ENCODE measurements at places on chromosomes 16 and 17.
A peak's percentile ranks its signal among the peaks of the same experiment; 100 is the strongest.

- DNase-seq = peak; percentile 52
Measured at GRCh38 chr17:46771561-46772474, 46.7 kb downstream of the WNT3 start.

- DNase-seq = no peak
Measured at GRCh38 chr16:57191056-57191571, 5.0 kb downstream of the RSPRY1 start.

GRCh38 chr17:80692931-80693467 lies 148.4 kb downstream of the RPTOR start:
- peak; percentile 36 for DNase-seq

GRCh38 chr17:1764284-1764683 lies 2.4 kb downstream of the SERPINF1 start:
- DNase-seq = no peak

DNA sequence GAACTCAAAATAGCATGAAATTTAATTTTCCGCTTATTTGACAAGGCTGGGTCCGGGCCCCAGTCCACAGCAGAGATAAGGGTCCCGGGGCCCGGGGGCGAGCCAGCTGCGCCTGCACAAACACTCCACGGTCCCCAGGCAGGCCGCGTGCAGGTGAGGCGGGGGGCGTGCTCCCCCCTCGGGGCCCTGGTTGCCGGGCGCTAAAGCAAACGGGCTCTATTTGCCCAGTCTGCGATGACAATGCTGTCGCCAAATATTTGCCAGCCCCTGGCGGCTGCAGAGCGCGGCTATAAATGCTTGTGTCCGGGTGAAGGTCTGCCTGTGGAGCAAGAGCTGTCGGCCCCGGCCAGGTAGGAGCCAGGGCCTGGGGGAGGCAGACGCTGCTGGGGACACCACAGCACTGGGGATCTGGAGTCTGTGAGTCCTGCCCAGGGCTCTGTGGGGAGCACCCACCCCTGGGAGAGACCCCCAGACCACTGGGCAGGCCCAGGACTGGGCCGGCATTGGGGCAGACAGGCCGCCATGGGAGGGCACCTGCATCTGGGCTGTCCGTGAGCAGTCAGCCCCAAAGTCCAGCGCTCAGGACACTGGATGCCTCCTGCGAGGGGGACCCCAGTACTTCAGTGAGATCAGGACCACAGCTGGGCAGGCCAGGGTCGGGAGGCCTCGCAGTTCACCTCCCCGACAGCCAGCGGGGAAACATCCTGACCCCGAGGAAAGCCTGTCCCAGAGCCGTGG lies at the start of gene PERCC1:
Gene PERCC1 (plus strand): TSS at position 320 of the 738 bp plus-strand sequence. CDS start 1,516 bp downstream, outside the sequence.
- no peak for DNase-seq

- DNase-seq = peak; percentile 70
Measured at GRCh38 chr17:20073055-20073979, 64.2 kb downstream of the SPECC1 start.

DNA sequence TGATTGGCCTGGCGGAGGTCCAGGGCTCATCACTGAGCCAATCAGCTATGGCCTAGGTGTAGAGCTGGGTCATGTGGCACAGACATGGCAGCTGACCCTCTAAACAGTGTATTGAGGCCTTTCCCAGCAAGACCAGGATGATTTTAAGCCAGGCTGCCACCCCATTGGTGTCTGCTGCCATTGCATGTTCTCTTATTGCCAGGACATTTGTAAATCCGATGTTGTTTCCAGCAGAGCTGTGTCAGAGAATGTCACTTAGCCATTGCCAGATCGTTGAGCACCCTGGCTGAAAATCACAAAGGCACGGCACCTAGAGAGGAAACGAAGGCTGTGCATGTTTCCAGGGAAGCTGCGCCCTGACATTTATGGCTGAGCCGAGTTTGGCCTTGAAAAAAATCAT lies 33.4 kb downstream of the RBFOX1 start:
- DNase-seq = no peak

GRCh38 chr16:5175266-5175665 lies 77.7 kb upstream of the EEF2KMT start:
- DNase-seq = no peak

All from upper lobe of left lung (tissue), 6 donors.